Central memory CD8-positive, alpha-beta T cell (primary cell): ENCODE measurements at places on chromosomes 6 and 20.

- no peak for DNase-seq
These were observed 13.1 kb upstream of the BCAS1 start for GRCh38 chr20:54083459-54083858.

GRCh38 chr6:11282875-11283274 is 50.4 kb upstream of the NEDD9 start:
- DNase-seq = no peak

DNA sequence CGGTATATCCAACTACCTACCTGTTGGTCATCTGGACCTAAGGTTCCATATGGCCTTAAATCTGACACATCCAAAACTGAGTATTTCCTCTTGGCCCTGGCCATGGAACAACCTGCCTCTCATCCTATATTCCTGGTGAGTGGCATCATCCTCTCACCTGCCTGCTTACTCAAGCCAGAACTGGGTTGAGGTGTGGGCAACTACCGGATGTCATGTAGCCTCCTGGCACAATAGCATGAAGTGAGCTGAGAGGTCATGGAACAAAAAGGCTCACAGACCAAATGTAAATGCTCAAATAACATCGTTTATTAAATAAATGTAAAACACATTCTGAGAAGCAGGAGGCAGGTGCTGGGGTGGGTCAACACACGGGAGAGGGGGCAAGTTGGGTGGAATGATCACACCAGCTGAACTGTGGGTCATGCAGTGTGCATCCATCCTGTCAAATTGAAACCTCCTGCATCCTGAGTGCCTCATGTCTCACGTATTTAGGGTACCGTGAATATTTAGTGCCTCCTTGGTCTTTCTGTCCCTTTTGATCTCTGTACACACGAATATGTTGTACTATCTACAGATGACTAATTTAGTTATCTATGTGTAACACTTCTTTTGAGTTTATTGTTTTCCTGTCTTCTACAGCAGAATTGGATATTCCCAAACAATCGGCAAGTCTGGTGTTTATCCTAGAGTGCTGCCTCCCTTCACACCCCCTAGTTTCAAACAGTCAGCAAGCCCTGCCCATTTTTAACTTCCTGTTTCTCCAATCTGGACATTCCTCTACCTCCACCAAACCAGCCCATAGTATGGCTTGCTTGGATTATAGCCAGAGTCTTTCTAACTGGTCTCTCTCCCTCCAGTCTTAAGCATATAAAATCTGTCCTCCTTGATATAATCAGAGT is 7.9 kb upstream of the POU5F1 start:
- no peak for DNase-seq

- no peak for DNase-seq
These were observed 37.4 kb downstream of the PRR18 start for GRCh38 chr6:166270706-166271375.

- no peak for DNase-seq
These were observed 32.3 kb upstream of the LGSN start for GRCh38 chr6:63352069-63352543.

GRCh38 chr6:88119769-88120168 is 46.4 kb downstream of the CNR1 start:
- DNase-seq = no peak
